ENCODE measurements at places on chromosomes 6 and 20. TPM values are rescaled to one million over a fixed set of nuclear protein-coding genes. Genes with fewer than 3 reads are reported as not detected.

The PPIL6 gene
- 11.8 TPM for polyA plus RNA-seq

The TREM1 gene
- polyA plus RNA-seq, result not detected

The CLPSL1 gene
- polyA plus RNA-seq, result not detected

The OGFRL1 gene
- polyA plus RNA-seq, result 8.3 TPM

The BEND6 gene
- polyA plus RNA-seq, result 8.6 TPM
